Left lung (tissue), 14 donors: ENCODE measurements at places on chromosomes 3 and 15. TPM values are rescaled to one million over a fixed set of nuclear protein-coding genes. Genes with fewer than 3 reads are reported as not detected.

DNA sequence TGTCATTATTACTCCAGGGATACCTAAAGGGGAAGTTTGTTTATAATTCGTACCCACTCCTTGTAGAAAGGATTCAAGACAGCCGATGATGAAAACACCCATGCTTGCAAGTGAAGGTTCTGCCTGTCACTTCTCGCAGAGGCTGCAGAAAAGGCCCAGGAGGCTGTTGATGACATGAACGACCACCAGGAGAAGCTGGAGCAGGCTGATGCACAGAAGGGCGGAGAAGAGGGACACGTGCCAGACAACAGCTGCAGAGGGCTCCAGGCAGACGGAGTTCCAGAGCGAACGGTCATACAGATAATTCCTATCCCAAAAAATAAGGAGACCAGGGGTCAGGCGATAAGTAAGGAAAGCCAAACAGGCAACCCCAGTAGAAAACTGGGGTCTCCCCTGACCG lies 5.7 kb upstream of the DYNLT2B start:
- DNase-seq: no peak

FGD5 gene
- 39.8 TPM for polyA plus RNA-seq

OXTR gene
- 1.8 TPM for polyA plus RNA-seq

DNAJC13 gene
- polyA plus RNA-seq: 46.6 TPM
